ENCODE measurements at places on chromosomes 3 and 15. TPM values are rescaled to one million over a fixed set of nuclear protein-coding genes. Genes with fewer than 3 reads are reported as not detected.

DNA sequence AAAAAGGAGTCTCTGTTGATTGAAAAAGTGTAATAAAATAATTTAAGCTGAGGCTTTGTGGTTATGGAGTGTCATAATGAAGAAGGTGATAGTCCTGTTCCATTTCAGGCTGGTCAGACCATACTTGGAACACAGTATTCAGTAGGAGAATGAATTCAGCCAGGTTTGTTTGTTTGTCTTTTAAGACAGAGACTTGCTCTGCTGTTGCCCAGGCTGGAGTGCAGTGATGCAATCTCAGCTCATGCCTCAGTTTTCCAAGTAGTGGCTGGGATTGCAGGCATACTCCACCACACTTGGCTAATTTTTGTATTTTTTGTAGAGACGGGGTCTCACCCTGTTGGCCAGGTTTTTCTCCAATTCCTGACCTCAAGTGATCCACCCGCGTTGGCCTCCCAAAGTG lies 33.5 kb downstream of the IQGAP1 start:
- DNase-seq, result no peak

DNA sequence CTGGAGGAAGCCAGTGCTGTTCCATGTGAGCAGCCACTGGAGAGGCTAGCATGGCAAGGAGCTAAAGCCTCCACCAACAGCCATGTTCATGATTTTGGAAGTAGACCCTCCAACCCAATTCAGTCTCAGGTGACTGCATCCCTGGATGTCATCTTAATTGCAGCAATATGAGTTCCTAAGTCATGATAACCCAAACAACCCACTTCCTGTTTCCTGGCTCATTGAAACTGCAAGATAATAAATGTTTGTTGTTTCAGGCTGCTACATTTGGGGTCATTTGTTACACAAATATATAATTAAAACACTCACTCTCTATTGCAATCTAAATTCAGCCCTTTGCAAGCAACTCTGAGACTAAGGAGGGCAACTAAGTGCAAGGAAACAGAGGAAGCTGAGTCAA lies 62.4 kb upstream of the SLC24A5 start:
- no peak for DNase-seq

GRCh38 chr15:85607842-85608241 lies 186.9 kb downstream of the KLHL25 start:
- DNase-seq, result no peak

- no peak for DNase-seq
Measured at GRCh38 chr3:2525968-2526367, 427.3 kb downstream of the CNTN4 start.

CHDH gene
- total RNA-seq, result 10.7 TPM

- no peak for DNase-seq
Measured at GRCh38 chr15:40793216-40793989, 13.5 kb upstream of the ZFYVE19 start.

ETV5 gene
- 1.3 TPM for total RNA-seq

BUB1B gene
- total RNA-seq, result 73.1 TPM

- no peak for DNase-seq
Measured at GRCh38 chr3:49018707-49019006, 277 bp upstream of the DALRD3 start.

GRCh38 chr3:43353923-43354670 lies 67.8 kb downstream of the SNRK start:
- DNase-seq, result no peak

Data from activated T-helper 2 cell treated with anti-CD3 and anti-CD28 coated beads, Interferon-gamma antibody, Interleukin-2, Interleukin-4, amounts not matched to agents 10 μg/mL and 5 μg/mL and 100 μg/mL, durations not matched to agents 14 hours and 24 hours and 36 hours (primary cell).